Heart left ventricle (tissue), 16 donors: ENCODE measurements at places on chromosomes 11 and 22.

- no peaks in the 10 kb centered on the region for H3K36me3 ChIP-seq
- no peaks in the 10 kb centered on the region for H3K27me3 ChIP-seq
- no peak overlapping the region for H3K4me3 ChIP-seq
- DNase-seq: no peak
- no peak overlapping the region for H3K27ac ChIP-seq
These were observed 257.7 kb upstream of the PLET1 start for GRCh38 chr11:112518371-112518770.

DNA sequence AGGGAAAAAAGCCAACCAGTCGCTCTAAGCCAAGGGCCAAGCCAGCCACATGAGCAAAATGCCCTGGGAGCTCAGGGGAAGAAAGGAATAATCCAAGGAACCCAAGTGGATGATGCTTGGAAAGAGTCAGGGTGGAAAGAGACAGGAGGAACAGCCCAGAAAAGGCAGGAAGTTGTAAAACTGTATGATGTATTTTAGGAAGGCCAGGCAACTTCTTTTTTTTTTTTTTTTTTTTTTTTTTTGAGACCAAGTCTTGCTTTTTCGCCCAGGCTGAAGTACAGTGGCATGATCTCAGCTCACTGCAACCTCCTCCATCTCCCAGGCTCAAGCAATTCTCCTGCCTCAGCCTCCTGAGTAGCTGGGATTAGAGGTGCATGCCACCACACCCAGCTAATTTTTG, 1.6 kb downstream of the LGALS12 start:
- no peak overlapping the region for H3K27ac ChIP-seq
- DNase-seq: no peak

DNA sequence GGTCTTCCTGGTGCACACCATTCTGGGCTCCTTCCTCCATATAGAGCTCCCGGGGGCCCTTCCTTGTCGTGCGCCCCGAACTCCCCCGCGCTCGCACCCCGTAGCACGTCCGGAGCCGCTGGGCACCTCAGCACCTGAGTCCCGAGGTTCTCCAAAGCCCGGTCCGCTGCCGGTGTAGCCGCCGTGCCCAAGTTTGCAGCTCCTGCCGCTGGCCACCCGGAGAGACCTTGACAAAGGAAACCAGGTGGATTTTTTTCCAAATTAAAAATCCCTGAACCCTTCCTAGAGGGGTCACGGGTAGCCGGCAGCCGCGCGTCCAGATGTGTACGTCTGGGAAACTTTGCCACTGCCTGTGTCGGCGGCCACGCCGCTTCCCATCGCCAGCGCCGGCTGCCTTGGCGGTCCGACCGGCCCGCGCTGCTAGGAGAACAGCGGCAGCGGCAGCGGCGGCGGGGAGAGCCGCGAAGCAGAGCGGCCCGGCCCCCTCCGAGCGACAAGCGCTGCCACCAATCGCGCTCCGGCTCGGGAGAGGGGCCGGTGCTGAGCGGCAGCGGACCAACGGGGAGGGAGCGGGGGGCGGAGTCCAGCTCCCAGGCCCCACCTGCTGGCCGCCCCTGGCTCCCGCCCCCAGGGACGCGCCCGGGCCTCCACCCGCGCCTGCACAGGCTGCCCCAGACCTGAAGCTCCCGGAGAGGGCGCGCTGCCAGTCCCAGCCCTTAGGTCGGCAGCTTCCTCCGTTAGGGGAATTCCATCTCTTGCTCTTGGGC, at the start of gene GALNT18:
Gene GALNT18 (minus strand): TSS at position 433 of the 767 bp plus-strand sequence.
- peaks cover 24% of the 10 kb centered on the region for H3K4me1 ChIP-seq
- H3K27me3 ChIP-seq: no peaks in the 10 kb centered on the region
- peak within 1 kb of the TSS; percentile 79 for H3K27ac ChIP-seq

DNA sequence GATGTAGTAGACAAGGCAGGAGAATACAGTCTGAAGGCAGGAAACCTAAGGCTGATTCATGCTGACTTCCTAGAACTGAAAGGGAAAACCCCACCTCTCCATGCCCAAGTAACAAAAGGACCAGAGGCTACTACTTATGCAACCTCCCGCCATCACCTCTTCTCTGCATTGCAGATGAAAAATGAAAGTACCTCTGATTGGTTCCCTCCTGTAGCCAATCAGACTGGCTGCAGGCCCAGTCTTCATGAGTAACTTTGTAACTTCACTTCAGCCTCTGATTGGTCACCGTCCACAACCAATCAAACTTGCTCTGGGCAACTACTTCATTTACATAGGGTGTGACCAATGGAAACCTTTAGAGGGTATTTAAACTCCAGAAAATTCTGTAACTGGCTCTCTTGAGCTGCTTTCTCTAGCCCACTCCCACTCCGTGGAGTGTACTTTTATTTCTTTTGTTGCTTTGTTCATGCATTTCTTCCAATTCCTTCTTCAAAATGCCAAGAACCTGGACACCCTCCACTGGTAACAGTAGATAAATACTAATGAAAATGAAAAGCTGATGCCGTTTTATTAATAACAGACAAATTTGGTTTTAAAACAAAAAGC, 5.2 kb upstream of the MAP6 start:
- peaks cover 10% of the 10 kb centered on the region for H3K27me3 ChIP-seq
- H3K4me3 ChIP-seq: no peak overlapping the region
- H3K4me1 ChIP-seq: no peaks in the 10 kb centered on the region
- DNase-seq: no peak
- H3K36me3 ChIP-seq: no peaks in the 10 kb centered on the region
